Activated T-helper 17 cell treated with anti-CD3 and anti-CD28 coated beads, Interleukin-2, amount 50 U/mL, for 72 hours (primary cell): ENCODE measurements at places on chromosomes 7 and 10. TPM values are rescaled to one million over a fixed set of nuclear protein-coding genes. Genes with fewer than 3 reads are reported as not detected.

Gene RHBDD2
- total RNA-seq = 16.5 TPM

Gene GPR26
- not detected for total RNA-seq

DNA sequence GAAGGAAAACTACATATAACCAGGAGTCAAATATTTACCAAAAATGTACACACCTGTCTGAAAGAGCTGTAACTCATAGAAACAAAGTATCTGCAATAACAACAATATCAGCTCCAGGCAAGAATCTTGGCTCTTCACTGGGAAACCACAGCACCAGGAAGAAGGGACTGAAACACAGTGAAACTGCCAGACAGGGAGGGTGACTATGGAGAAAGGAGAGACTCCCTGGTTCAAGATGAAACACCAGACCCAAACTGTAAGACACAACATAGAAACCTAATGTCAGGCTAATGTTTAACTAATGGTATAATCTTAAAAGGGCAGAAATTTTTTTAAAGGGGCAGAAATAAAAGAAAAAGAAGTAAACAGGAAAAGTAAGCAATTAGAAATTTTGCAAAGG, 11.5 kb upstream of the TAS2R39 start:
- ATAC-seq = no peak

Gene CROT
- total RNA-seq = 9.2 TPM

Gene OR6B1
- total RNA-seq = not detected

Gene TAS2R41
- not detected for total RNA-seq
